ENCODE measurements at places on chromosomes 3 and 15. TPM values are rescaled to one million over a fixed set of nuclear protein-coding genes. Genes with fewer than 3 reads are reported as not detected.

DNA sequence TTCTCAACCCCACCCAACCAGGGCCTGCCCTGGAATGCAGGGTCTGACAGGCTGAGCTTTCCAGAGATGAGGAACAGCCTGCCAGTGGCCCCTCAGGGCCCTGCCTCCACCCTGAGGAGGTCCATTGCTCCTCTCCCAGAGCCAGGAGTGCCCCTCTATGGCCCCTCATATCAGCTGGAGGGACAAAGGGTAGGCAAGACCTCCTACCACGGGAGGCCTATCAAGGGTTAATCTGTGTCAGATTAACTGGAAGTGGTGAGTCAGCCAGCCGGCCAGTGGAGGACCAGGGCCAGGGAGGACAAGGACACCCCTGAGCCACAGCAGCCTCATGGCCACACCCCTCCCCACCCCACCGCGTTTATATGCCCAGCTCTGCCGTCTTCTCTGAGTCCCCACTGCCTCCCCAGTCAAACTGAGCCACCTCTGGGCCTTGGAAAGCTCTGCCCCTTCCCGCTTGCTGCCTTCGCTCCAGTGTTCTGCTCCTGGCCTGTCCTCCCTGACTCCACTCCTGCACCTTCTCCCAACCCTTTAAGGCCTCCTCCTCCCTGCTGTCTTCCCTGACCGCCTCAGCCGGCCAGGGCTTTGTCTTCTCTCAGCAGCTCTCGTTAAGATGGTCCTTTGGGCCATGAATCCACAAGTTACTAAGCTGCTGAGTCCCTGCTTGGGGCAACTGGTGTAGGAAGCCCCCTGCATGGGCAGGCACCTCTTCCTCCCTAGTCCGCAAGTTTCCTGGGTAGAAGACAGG, 6.5 kb downstream of the CCDC33 start:
- H3K4me3 ChIP-seq: no peak overlapping the region
- peaks cover 19% of the 10 kb centered on the region for H3K4me1 ChIP-seq
- no peaks in the 10 kb centered on the region for H3K36me3 ChIP-seq
- no peak overlapping the region for H3K27ac ChIP-seq
- peaks cover 14% of the 10 kb centered on the region for H3K27me3 ChIP-seq

DNA sequence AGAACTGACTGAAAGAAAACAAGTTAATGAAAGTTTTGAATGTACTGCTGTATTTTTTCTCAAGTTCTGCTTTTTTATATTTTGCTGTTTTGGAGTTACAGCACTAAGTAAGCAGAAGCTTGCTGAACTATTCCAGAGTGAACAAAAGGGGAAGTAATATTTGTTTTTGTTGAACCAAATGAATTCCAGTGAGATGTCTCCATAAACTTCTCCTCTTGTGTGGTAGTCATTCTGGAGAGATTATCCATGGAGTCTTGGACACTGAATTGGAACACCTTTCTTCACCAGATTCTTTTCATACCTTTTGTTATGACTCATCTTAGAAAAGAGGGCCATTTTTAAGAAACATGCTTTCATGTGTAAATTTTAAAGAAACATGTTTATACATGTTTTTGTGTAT, 8.8 kb downstream of the ANKUB1 start:
- H3K4me3 ChIP-seq: no peak overlapping the region
- no peaks in the 10 kb centered on the region for H3K4me1 ChIP-seq
- no peaks in the 10 kb centered on the region for H3K27me3 ChIP-seq
- no peak overlapping the region for H3K27ac ChIP-seq
- H3K36me3 ChIP-seq: no peaks in the 10 kb centered on the region

- H3K36me3 ChIP-seq: no peaks in the 10 kb centered on the region
- DNase-seq: no peak
- no peaks in the 10 kb centered on the region for H3K27me3 ChIP-seq
- H3K4me3 ChIP-seq: no peak overlapping the region
- no peaks in the 10 kb centered on the region for H3K4me1 ChIP-seq
- H3K27ac ChIP-seq: no peak overlapping the region
Observed at GRCh38 chr3:169103951-169104941, 559.3 kb downstream of the MECOM start.

DNA sequence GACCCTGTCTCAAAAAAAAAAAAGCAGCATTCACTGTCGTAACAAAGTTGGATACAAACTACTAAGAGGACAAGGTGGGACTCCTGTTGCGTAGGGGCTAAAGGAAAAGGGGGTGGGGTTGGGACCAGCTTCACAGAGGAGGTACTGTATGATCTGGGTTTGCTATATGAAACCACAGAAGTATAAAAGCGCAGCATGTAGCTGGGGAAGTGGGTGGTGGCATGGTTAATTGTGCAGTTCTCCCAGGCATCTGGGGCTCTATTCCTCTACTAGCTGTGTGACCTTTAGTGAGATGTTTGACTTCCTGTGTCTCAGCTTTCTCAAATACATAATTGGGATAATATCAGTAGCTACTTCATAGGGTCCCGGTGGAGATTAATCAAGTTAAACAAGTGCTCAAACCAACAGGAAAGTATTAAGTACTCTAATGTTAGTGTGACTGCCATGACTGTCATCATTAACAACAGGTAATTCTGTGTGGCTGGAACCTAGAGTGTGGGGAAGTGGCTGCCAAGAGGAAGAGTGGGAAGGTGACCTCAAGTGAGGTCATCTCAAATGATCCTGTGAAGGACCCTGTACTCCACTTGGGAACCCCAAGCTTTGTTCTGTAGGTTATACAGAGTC, 11.5 kb downstream of the PARP16 start:
- peaks cover 8% of the 10 kb centered on the region for H3K4me1 ChIP-seq
- no peak for DNase-seq
- H3K27me3 ChIP-seq: no peaks in the 10 kb centered on the region
- H3K4me3 ChIP-seq: no peak overlapping the region

Gene ROPN1
- total RNA-seq: 3.0 TPM
